ENCODE measurements at places on chromosomes 7 and 10.

- DNase-seq = no peak
Observed at GRCh38 chr10:72370201-72370722, 15.5 kb upstream of the DNAJB12 start.

DNA sequence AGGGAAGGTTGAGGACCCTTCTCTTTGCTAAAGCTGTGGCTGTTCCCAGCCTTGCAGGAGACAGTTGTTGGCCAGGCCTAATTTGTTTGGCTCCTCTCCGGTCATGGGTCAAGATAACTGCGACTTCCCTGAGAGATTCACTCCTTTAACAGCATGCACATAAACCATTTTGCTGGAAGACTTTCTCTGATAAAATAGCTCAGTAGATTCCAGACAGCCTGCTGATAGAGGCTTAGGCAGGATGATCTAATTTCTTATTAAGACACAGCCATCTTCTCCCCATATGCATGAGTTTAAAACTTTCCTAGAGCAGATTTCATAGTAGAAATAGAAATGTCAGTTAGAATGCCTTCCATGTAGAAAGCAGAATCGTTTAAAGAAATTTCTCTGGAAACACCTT is 181.9 kb downstream of the WNT2 start:
- DNase-seq = no peak

DNA sequence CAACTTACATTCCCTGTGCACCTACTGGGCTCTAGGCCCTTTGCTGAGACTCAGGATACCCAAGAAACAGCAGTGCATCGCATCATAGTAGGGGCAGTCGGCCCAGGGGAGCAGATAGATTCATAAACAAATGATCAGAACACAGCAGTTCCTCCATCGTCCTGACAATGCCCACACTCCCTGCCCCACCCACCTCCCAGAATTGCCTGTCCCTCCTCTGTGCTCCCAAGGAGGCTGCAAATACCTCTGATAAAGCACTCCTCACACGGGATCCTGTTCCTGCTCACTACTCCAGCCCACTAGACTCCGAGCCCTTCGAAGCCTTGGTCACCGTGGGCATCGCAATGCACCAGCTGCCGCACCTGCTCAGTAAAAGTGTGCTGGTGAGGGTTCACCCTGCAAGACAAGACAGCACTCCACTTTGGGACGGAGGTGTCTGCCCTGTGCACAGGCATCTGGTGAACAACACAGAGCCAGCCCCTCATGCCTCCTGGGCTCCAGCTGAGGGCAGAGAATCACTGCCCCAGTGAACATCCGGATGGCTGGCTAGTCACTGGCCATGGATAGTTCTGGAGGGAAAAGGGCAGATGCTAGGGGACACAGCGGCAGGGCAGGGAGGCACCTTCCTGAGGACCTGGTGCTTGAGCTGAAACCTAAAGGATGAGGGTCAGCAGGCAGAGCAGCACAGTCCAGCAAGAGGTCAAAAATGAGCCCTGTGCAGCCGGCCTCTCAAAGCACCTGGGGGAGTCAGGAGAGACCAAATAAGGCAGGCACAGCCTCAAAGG is 60.7 kb downstream of the TNS3 start:
- DNase-seq = no peak

- DNase-seq = no peak
Observed at GRCh38 chr7:4188651-4189050, 493.4 kb upstream of the FOXK1 start.

GRCh38 chr7:20217193-20217948 is at the start of gene MACC1:
MACC1 (minus strand) TSS chr7:20217384; CDS start chr7:20161862, 55,522 bp downstream.
- no peak for DNase-seq

DNA sequence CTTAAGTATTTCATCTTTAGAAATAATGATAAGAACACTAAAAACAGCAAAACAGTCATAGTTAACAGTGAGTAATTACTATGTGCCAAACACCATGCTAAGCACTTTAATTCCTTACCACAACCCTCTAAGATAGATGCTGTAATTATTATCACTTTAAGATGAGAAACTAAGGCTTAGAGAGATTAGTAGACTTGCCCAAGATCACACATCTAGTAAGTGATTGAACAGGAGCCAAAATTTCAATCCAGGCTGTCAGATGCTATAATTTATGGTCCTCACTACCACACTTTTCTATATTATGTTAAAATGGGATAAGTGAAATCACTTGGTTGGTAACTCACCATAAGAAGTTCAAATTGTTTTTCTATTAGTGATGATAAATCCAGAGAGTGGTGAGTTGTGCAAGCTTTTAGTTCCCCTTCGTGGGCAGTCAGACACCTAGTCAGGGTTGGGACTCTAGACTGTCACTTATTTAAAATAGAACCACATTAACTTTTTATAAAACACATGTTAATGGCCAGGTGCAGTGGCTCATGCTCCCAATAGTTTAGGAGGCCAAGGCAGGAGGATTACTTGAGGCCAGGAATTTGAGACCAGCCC is 85.9 kb upstream of the GATA3 start:
- DNase-seq = no peak

DNA sequence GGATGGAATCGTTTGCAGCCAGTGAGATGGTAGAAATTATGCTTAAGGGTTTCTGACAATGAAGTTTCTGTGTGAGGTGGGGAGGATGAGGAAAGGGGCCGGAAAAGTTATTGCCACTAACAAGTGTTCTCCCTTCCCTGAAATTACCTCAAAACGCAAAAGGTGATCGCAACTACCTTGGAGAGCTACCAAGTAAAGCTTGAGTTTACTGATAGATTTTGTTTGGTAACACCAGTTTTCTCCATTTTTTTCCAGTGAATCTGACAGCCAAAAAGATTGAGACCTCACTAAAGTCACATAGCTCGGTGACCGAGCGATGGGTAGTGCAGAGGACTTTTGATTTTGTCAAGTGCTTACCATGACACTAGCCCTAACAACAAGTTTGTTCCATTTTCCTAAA is 1.6 kb downstream of the SUV39H2 start:
- DNase-seq = no peak

DNA sequence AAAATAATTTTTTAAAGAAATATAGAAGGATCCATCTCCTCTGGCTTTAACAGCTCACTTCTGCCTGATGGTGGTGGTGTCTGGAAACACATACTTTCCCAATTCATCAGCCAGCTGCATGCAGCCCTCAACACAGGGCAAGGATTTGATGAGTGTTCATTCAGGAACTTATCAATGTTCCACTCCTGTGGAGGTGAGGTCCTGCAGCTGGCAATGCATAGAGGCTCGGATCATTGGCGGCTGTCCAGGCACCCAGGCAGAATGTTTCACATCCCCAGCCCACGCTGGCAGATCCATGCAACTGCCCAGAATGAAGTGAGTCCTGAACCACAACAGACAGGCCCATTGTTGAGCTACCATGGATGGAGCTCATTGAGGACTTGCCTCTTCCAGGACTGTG is 55.2 kb upstream of the KCNMA1 start:
- no peak for DNase-seq

DNA sequence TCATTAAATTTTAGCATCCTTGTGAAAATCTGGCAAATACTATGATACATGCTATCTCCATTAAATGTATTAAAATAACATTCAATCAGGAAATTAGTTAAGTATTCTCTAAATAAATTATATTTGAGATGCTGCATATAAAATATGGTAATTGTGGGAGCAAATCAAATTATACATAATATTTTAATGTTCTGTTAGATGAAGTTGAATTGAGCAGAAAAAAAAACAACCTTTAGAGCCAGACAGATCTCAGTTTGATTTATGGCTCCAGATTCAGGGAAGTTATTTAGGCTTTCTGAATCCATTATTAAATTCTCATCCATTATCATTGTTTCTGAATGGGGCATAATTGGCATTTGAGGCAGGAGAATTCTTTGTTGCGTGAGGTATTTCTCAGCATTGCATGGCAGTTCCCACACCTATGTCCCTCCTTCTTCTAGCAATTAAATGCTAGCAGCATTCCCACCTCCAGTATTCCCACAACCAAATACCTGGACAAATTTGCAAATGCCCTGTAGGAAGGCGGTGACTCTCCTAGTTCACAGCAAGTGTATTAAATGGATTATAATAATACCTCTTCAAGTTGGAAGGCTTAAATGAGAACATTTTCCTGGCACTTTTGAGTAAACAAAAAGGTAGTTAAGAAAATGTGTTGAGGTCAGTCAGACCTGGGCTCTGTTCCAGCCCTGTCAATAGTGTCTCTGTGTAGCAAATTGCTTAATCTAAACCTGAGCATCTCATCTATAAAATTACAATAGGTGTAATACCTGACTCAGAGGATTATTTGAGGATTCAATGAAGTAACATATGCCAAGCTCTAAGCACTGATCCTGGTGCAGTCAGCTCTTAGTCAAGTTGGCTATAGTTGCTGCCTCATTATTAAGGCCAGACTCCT is 108.9 kb downstream of the RNLS start:
- no peak for DNase-seq

DNA sequence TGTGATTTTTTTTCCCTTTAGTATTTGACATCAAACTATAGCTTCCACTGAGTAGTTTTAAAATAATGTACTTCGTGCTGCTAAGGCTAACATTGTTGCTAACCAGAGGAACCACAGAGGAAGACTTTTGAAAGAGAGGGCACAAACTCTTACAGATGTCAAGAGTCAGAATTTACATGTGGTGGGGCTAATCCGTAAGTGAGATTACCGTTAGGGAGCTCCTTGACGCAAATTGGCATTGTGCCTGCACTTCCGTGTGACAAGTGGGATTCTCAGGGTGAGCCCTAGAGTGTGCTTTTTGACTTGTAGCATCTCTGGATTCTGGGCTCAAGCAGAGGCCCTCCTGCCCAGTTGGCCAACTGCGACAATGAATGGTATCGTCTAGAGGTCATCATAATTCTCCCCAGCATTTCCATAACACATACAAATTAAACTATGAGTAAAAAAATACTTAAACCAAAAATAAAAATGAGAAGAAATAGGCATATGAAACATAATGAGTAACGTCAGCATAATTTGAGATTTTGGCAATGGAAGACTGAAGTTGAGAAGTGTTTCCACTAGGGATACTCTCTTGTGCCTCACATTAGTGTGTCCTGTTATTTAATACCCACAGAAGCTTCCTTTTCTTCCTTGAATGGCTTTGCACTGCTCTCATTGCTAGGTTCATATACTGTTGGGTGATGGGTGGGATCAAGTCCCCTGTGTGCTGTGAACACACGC is 164.0 kb downstream of the SDK1 start:
- DNase-seq = no peak

DNA sequence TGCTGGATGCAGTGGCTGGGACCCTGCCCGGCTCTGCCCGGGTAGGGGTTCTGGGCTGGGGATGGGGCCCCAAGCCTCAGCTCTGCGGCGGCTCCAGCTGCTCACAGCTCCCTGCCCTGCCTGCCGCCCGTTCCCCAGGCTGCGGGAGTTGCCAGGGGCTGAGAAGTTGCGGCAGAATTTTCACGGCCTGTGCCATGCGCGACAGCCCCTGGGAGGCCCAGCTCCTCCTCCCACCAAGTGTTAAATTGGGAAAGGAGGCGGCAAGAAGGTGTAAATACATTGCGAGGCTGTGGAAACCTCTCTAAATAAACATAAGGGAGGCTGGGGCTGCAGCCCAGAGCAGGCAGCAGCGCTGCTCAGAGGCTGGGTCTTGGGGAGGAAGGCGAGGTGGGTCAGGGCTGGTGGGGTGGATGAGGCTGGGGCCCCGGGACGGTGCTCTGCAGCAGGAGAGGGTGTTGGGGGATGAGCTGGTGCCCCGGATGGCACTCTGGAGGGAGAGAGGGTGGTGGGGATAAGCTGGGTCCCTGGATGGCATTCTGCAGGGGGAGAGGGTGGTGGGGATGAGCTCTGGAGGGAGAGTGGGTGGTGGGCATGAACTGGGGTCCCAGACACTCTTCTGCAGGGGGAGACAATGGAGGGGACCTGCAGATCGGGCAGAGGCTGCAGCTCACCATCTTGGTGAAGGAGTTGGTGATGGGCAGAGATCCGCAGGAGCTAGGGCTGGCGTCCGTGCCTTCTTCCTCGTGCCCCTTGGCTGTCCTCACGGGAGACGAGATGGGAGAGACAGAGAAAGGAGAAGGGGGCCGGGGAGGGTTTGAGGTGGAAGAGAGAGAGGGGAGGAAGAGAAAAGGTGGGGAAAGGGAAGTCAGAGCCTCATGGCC is 85.5 kb upstream of the GNA12 start:
- DNase-seq = no peak

DNA sequence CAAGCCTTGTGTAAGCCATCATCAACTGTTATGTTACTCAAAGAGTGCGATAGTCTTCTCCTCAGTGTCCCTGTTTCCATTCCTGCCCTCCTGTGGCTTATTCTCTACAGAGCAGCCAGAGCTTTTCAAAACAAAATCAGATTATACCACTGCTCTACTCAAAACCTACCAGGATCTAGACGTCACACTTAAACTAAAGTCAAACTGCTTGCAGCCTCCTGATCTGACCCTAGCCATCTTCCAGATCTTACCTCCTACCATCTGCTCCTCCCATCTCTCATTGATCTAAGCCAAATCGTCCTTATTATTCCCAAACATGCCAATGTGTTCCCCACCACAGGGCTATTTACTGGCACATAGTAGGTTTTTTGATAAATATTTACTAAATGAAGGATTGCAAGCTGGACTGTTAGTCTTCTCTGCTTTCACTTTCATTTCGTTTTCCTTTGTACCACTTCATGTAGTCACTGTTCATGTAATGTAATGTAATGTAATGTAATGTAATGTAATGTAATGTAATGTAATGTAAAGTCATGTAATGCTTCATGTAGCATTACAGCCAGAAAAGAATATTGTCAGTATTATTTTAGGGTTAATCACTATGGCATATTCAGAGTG is 116.1 kb downstream of the GPR37 start:
- no peak for DNase-seq

GRCh38 chr10:107576746-107577145 is 412.2 kb upstream of the SORCS1 start:
- DNase-seq = no peak

GRCh38 chr7:28301148-28301641 is 111.1 kb upstream of the CREB5 start:
- no peak for DNase-seq

DNA sequence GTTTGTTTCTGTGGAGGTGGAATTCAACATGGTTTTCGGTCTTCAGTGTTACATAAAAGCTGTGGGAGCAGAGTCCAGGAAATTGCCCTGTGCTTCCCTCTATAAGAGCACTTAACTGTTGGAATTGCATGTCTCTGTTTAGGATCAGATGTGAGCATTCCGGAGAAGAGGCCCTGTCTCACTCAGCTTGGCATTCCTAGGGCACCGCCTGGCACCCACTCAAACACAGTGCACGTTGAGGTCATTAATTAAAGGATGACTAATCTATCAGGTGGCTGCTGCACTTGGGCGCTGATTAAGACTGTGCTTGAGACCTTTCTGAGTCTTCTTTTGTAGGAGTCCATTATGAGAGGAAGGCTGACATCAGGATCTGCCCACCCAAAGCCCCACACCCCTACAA is 82.8 kb upstream of the VIPR2 start:
- DNase-seq = no peak

GRCh38 chr10:2099321-2099720 is 362.0 kb upstream of the ADARB2 start:
- DNase-seq = no peak

DNA sequence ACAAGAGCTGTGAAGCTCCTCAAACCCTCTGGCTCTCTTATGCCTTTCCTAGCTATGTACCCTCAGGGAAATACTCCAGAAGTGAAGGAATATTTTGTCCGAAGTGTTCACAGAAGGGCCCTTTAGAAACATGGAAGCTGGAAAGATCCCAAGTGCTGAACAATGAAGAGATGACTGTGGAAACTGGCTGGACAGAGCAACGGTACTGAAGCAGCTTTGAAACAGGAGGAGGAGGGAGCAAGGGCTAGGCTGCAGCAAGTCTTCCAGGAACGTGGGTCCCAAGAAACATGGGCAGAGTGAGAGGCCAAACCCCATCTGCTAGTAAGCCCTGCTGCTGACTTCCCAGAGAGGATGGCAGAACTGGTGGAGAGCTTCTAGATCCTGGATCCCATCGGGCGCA is 3.0 kb upstream of the PSAP start:
- DNase-seq = no peak

Data from activated CD8-positive, alpha-beta memory T cell treated with anti-CD3 and anti-CD28 coated beads for 24 hours (primary cell).